NCI-H345 (cell line): ENCODE measurements at places on chromosomes 6 and 20.

GRCh38 chr6:28167926-28168325, 26.2 kb downstream of the ZKSCAN8 start:
- no peak for DNase-seq

DNA sequence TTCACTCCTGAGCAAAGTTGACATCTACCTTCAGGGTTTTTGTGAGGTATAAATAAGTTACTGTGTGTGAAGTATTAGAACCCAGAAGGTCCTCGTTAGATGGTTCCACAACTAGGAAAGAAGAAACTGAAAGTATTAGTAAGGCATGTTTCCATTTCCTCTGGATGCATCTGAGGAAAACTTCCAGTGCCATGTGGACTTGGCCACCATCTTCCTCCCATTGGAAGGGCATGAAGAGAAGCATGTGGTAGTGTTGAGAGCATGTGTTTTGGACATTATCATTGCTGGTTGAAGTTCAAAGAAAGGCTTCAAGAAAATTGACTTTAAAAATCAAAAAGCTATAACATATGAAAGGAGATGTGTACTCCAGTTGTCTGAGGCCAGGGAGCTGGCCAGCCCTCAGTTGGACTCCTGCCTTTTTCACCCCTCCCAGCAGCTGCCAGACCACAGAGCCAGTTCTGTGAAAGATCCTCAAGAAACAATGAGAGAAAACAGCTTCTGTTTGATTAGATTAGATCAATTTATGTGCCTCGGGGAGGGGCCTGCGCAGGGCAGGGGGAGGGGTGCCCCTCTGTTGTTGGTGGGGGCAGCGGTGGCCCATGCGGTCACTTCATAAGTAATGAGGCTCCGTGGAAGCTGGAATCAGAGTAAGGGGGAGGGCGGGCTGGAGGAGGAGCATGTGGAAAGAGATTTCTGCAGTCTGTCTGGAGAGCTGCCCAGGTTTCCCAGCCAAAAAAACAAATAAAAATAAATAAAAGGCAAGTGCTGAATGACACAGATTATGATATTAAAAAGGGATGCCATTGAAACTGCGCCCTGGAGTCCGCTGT, 154.0 kb downstream of the JARID2 start:
- no peak for DNase-seq

DNA sequence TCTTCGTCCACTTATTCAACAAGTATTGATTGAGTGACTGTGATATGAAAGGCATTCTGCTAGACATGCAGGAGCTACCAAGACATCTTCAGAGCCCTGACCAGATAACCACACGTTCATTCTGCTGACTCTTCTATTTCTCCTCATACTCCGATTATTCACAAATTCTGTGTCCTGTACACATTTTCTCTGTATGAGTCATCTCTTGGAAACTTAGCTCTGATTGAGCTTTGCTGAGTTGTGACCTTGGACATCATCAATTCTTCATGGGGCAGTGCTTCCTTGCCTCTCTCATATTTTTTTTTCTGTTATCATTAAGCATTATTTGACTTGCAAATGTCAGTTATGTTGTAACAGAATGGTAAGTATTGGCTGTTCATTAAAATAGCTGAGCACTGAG, 351.6 kb upstream of the CNR1 start:
- no peak for DNase-seq

- no peak for DNase-seq
These were observed 67.5 kb downstream of the THEMIS start for GRCh38 chr6:127833336-127833735.
